ENCODE measurements at places on chromosomes 5 and 9.

DNA sequence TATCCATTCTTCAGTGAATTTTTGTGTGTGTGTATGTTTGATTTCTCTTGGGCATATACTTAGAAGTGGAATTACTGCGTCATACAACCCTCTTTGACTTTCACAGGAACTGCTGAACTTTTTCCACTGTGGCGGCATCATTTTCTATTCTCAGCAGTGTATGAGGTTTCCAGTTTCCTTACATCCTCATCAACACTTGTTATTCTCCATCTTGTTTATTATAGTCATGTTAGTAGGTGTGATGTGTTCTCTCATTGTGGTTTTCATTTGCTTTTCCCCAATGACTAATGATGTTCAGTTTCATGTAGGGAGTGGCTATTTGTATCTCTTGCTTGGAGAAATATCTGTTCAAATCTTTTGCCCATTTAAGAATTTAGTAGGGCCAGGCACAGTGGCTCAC, 2.6 kb downstream of the ZNF79 start:
- no peaks in the 10 kb centered on the region for H3K36me3 ChIP-seq
- H3K27ac ChIP-seq, result no peak overlapping the region
- no peaks in the 10 kb centered on the region for H3K27me3 ChIP-seq
- peaks cover 8% of the 10 kb centered on the region for H3K4me1 ChIP-seq

DNA sequence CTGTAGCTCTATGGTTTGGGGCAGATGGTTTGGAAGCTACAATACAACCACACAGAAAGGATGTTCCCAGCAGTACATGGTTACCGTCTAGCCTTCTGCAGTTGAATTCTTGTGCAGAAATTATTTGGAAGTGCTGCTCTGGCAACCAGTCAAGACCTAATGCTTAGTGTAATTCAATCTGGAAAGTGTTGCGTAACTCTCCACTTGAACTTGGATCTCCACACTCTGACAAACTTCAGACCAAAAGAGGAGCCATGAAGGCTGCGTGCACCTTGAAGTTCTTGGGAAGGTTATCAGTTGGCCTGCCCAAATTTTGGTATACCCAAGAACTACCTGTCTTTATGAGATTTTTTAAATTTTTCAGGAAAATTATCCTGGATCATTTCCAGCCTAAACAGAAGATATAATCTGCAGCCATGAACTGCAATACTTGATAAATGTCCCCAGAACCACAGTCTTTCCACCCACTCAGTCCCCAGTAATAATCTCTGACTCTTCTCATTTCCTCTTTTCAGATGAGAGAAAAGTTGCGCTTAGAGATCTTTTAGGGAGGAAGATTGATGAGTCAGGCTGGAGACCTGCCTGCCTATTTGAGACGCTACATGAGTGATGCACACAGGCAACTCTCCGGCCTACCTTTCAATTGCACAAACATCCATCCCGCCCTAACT, 159.9 kb downstream of the FANCC start:
- H3K4me1 ChIP-seq, result no peaks in the 10 kb centered on the region
- no peak overlapping the region for H3K27ac ChIP-seq
- no peak overlapping the region for H3K4me3 ChIP-seq
- H3K27me3 ChIP-seq, result no peaks in the 10 kb centered on the region
- no peaks in the 10 kb centered on the region for H3K36me3 ChIP-seq

DNA sequence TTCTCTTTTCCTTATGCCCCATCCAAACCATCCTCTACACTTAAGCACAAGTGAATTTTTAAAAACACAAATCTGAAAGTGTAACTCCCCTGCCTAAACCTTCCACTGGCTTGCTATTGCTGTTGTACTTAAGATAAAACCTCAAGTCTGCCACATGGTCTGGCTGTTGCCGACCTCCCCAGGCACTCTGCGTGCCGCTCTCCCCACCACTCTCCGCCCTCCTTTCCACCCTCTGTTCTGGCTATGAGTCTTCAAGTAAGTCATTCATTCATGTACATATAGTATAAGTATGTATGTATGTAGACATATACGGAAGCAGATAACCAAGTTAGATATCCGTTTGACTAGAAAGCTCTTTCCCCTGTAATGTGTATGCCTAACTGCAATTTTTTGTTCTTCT, 94.7 kb upstream of the ANKRD55 start:
- H3K4me3 ChIP-seq, result no peak overlapping the region
- H3K4me1 ChIP-seq, result no peaks in the 10 kb centered on the region
- no peak for DNase-seq
- H3K27me3 ChIP-seq, result no peaks in the 10 kb centered on the region
- no peaks in the 10 kb centered on the region for H3K36me3 ChIP-seq

GRCh38 chr5:147804334-147804733, 21.8 kb upstream of the JAKMIP2 start:
- no peak for DNase-seq
- no peak overlapping the region for H3K4me3 ChIP-seq
- no peak overlapping the region for H3K27ac ChIP-seq
- H3K27me3 ChIP-seq, result no peaks in the 10 kb centered on the region

DNA sequence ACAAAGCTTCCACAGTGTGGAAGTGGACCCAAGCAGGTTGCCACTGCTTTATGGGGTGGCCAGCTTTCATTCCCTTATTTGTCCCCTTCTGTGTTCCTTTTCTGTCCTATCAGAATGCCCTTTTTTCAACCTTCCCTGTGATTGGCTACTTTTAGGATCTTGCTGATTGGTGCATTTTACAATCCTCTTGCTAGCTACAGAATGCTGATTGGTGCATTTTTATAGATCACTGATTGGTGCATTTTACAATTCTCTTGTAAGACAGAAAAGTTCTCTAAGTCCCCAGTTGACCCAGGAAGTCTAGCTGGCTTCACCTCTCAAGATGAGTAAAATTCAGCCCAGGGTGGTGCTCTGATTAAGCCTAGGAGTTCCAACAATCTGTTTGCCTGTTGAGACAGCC, 157.2 kb upstream of the ERCC6L2 start:
- H3K4me3 ChIP-seq, result no peak overlapping the region
- H3K36me3 ChIP-seq, result no peaks in the 10 kb centered on the region
- no peaks in the 10 kb centered on the region for H3K4me1 ChIP-seq

DNA sequence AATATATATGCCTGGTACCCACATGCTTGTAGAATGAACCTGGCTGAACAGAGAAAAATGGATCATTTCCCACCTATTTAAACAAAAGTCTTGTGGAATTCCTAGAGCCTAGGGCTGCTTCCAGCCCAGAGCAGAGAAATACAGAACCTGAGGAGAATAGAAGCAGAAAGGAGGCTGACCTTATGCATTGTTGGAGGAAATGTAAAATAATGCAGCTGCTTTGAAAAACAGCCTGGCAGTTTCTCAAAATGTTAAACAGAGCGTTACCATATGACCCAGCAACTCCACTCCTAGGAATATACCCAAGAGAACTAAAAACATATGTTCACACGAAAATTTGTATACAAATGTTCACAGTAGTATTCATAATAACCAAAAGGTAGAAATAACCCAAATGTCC, 15.1 kb downstream of the MAPKAP1 start:
- no peaks in the 10 kb centered on the region for H3K36me3 ChIP-seq
- H3K4me3 ChIP-seq, result no peak overlapping the region
- H3K4me1 ChIP-seq, result no peaks in the 10 kb centered on the region
- H3K27ac ChIP-seq, result no peak overlapping the region
- H3K27me3 ChIP-seq, result no peaks in the 10 kb centered on the region
- no peak for DNase-seq

- H3K27ac ChIP-seq, result no peak overlapping the region
- no peak for DNase-seq
- no peaks in the 10 kb centered on the region for H3K36me3 ChIP-seq
- H3K27me3 ChIP-seq, result no peaks in the 10 kb centered on the region
- no peaks in the 10 kb centered on the region for H3K4me1 ChIP-seq
- H3K4me3 ChIP-seq, result no peak overlapping the region
Observed at GRCh38 chr9:36823934-36824333, 210.1 kb downstream of the PAX5 start.

DNA sequence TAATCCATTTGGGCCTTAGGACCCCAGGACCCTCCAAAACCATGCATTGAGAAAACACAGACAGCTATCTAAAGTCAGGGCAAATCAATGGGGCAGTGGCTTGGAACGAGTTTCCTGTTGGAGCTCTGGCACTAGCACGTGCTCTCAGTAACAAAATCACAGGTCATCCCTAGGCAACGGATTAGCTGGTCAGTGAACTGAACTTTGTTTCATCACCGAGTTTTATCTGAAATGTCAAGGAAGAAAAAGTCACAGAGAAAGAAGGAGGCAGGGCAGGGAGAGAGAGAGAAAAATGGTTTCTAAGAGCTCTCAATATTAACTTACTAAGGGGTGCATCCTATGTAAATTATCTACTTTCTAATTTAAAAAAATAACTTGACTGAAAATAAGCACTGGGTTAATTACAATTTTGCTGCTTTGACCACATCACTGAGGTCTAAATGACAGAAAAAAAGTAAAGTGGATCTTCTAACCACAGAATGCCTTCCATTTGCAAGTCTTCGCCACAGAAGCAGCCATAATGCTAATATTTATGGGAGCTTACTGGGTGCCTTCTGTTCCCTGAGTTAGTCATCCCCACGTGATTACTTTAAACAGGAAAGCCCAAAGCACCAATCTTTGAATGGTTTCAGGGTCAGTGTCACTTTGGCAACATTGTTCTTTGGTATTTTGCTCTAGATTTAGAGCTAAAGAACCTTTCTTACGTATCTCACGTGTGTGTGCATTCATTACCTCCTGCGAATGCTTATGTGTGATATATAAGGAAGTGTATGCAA, 503.9 kb downstream of the RASEF start:
- no peak for DNase-seq
- H3K36me3 ChIP-seq, result no peaks in the 10 kb centered on the region
- no peak overlapping the region for H3K27ac ChIP-seq
- H3K4me1 ChIP-seq, result no peaks in the 10 kb centered on the region
- no peaks in the 10 kb centered on the region for H3K27me3 ChIP-seq

DNA sequence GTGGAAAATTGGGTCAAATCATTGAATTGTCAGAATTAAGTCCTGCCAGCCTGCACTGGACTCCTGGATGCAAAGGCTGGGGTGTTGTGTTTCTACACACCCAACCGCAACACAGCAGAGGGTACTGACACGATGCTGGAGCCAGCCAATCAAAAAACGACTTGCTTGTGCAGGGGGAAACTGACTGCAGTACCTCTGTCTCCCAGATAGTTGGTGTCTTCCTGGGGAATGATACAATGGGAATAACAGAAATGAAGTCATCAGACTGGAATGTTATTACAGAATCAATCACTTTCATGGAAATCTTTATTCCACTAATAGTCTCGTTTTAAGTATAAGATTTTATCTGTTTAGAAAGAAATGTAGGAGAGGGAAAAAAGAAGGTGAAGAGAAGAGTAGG, 330.3 kb downstream of the MLLT3 start:
- H3K4me1 ChIP-seq, result no peaks in the 10 kb centered on the region
- no peaks in the 10 kb centered on the region for H3K36me3 ChIP-seq
- no peak for DNase-seq
- H3K4me3 ChIP-seq, result no peak overlapping the region
- H3K27me3 ChIP-seq, result no peaks in the 10 kb centered on the region

DNA sequence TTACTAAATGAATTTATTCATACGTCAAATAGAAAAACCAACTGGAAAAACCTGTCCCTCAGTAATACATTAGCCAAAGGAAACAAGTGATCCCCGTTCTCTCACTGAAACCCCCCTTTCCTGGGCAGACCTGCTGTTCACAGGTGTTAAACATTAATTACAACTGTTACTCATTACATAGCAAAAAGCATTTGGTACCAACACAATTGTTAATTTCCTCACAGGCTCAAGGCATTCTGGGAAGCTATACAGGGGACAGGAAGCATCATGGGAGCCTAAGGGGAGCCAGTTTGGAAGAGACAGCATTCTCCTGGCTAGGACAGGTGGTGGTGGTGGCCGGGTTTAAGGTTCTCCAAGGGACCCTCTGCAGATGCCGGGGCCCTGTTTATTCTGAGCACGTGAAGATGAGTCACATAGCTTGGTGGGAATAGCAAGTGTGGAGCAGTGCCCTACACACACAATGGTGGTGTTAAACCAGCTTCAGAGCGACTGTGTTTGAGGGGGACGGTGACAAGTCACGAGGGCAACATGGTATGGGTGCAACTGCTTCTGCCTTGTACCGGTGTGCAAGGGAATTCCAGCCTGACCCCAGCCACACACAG, 62.6 kb upstream of the SLC25A51 start:
- H3K27ac ChIP-seq, result peak overlapping the region; percentile 93
- H3K36me3 ChIP-seq, result no peaks in the 10 kb centered on the region
- DNase-seq, result no peak
- H3K27me3 ChIP-seq, result no peaks in the 10 kb centered on the region
- H3K4me1 ChIP-seq, result peaks cover 16% of the 10 kb centered on the region

DNA sequence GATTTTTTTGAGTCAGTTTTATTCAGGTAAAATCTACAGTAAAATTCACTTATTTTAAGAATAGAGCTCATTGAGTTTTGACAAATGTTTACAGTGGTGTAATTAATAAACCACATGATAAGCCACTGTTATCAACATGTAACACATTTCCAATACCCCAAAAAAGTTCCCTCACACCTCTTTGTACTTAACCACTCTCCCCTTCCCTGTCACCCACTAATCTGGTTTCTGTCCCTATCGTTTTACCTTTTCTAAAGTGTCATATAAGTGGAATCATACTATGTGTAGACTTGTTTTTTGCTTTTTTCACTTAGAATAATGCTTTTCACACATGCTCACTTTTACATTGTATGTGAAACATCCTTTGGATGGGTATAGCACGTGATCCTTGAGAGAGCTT, 127.2 kb downstream of the KDM4C start:
- no peaks in the 10 kb centered on the region for H3K36me3 ChIP-seq
- DNase-seq, result no peak
- H3K27ac ChIP-seq, result no peak overlapping the region
- no peaks in the 10 kb centered on the region for H3K27me3 ChIP-seq

DNA sequence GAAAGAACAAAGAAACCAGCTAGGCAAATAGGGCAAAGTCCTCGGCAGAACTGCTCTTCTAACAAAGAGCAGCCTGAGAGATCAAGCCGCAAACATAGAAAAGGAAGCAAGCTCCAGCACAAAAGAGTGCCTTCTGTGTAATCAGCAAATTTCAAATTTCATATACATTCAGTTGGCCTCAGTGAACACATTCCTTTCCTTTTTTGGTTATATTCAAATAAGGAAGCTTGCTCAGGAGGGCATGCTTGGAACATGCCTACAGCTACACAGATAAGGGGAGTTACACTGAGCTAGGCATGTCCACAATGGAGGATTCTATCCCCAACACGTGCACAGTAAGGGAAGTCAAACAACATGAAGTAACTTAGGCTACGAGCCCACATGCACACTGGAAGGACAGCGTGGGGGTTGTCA, 23.4 kb downstream of the IL33 start:
- H3K4me3 ChIP-seq, result no peak overlapping the region
- no peaks in the 10 kb centered on the region for H3K4me1 ChIP-seq
- no peak for DNase-seq
- no peaks in the 10 kb centered on the region for H3K36me3 ChIP-seq
- H3K27ac ChIP-seq, result no peak overlapping the region

DNA sequence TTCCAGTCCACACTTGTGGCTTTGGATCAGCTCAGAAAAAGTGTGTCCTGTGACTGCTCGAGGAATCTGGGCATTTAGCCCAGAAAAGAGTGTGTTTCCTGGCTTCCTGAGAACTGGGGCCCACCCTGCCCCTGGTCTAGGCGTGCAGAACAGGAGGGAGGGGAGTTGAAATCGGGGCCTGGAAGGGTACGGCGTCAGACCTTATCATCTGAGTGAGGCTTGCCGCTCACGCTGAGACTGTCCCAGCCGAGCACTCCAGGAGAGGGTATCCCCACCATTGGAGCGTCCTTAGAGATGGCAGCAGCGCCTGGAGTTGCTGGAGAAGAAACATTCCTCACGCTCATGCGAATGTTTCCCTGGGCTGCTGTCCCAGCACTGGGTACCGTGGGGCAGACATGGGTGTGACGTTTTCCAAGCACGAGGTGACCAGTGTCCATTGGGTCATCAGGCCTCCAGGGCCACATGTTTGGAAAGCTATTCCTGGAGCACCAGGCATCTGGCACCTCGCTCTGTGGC, 22.5 kb downstream of the NEK6 start:
- no peak overlapping the region for H3K4me3 ChIP-seq
- no peaks in the 10 kb centered on the region for H3K36me3 ChIP-seq
- H3K27me3 ChIP-seq, result no peaks in the 10 kb centered on the region
- H3K27ac ChIP-seq, result peak overlapping the region; percentile 75
